Cortex of kidney (tissue), 1 donor: ENCODE measurements at places on chromosomes 13 and 19.

DNA sequence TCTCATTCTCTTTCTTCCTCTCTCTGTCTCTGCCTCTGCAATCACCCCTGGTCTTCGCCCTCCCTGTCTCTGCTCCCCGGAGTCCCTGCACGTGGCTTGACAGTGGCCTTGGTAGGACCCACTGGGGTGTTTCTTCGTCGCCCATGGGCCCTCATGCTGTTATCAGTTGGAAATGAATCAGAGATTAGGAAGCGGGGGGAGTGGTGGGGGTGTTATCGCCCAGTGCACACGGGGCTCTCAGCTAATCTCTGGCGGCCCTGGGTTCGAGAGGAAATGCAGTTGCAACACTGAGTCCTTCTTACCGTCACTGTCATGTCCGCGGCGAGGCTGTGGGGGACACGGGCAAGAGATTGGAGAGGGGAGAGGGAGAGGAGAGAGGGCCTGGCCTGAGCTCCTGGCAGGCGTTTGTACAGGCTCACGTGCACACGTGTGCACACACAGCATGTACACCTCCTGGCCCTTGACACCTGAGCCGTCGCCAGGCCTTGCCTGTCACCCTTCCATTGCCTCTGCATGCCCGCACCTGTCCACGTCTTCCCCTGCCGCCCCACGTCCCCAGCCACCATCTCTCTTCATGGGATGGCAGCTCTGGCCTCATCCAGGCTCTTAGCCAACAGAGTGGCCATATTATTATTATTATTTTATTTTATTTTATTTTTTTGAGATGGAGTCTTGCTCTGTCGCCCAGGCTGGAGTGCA, 37.8 kb upstream of the SLC7A10 start:
- no peak for DNase-seq

DNA sequence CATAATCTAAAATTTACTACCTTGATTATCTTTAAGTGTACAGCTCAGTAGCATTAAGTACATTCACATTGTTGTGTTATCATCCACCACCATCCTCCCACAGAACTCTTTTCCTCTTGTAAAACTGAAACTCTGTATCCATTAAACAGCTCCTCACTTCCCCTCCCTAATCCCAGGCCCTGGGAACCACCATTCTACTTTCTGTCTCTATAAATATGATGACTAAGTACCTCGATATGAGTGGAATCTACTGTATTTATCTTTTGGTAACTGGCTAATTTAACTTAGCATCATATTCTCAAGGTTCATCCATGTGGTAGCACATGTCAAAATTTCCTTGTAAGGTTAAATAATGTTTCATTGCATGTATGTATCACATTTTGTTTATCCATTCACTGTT, 49.0 kb upstream of the POMP start:
- DNase-seq, result no peak

GRCh38 chr13:113147206-113147605, 11.2 kb upstream of the PROZ start:
- no peak for DNase-seq

- no peak for DNase-seq
Observed at GRCh38 chr13:103276775-103277498, 210.7 kb upstream of the SLC10A2 start.

GRCh38 chr19:30557927-30558557, 185.9 kb downstream of the ZNF536 start:
- DNase-seq, result no peak

DNA sequence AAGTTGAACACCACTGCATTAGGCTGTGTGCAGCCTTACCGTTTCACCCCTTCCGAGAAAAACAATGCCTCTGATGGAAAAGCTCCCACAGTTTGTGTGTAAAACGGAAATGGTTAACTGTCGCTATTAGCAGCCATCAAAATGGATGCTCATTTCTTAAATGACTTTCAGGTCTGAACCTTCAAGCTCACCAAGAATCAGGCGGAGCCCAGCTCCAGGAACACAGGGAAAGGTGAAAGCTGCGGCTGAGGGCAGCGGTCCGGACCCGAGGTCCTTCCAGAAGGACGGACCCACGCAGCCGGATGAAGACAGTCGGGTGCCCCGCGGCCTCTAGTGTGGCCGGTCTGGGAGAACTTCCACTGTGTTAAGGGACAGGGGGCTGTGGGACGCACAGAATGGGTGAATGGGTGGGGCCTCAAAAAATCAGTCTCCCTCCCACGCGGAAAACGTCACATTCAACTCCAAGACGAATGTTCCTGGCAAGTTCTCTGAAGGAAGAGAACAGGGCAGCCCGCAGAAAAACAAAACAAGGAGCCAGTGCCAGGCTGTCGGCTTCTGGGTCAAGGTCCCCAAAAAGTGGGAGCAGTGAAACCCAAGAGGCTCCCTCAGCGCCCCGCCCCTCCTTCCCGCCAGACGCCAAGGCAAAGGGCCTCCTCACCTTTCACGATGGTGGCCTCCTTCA, 4.9 kb downstream of the IRS2 start:
- DNase-seq, result no peak

- DNase-seq, result no peak
Observed at GRCh38 chr19:14562660-14563589, 8.9 kb downstream of the NDUFB7 start.

DNA sequence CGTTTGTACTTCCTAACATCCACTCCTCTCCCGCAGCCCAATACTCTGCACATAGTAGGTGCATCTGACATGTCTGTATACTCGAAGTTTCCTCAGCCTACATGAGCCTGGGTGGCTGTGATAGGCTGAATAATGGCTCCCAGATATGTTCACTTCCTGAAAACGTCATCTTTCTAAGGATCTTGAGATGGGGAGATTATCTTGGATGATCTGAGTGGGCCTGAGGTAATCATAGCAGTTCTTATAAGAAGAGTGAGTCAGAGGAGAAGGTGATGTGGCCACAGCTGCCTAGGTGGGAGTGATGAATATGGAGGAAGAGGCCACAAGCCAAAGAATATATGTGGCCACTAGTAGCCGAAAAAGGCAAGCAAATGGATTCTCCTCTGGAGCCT, 84.2 kb downstream of the AKAP11 start:
- no peak for DNase-seq

- no peak for DNase-seq
Observed at GRCh38 chr13:67554746-67555452, 324.8 kb upstream of the PCDH9 start.

DNA sequence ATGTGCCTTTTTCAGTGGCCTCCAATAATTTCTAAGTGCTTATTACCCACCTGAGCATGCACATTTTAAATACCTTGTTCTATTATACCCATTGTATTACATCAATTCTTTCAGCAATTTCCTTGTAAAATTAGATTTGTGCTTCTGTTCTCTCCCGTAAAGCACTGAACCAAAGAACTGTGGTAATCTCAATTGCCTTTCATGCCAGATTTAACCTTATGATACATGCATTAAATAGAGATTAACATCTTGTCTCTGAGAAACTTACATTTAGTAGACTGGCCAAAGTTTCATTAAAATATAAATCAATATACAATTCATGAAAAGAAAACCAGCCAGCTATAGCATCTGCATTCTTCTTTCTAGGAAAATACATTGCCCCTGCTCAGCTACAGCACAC, 137.2 kb downstream of the EFNB2 start:
- DNase-seq, result no peak

DNA sequence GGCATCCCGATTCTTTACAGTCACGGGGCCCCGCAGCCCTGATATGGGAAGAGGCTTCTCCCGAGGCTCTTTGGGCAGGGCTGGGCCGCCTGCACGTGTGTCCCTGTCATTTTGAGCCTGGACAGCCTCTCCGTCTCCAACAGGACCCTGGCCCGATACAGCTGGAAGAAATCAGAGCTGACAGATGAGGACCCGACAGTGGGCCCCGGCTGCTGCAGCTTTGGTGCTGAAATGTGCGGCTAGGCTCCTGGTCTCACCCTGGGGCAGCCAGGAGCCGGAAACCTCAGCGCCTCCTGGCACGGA, 3.2 kb downstream of the PIAS4 start:
- DNase-seq, result no peak

- no peak for DNase-seq
Observed at GRCh38 chr19:10888421-10888866, 17.1 kb downstream of the CARM1 start.

DNA sequence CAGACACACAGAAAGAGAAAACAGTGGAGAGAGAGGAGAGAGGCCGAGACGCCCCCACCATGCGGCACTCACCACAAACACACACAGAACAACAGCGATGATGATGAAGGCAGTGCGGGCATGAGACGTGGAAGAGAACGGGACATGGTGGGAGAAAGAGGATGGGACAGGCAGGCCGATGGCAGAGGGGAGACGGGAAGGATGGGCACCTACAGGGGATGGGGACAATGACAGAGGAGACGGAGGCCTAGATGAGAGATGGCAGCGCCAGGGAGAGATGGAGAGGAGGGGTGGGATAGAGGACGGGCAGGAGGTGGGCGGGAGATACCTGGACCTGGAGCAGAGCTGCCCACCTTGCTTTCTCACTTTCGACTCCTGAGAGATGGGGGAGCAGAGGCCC, 1.1 kb upstream of the KLK14 start:
- no peak for DNase-seq

GRCh38 chr13:33125821-33126570, 109.8 kb downstream of the KL start:
- DNase-seq, result no peak

GRCh38 chr13:109331898-109332297, 454.5 kb downstream of the IRS2 start:
- no peak for DNase-seq

DNA sequence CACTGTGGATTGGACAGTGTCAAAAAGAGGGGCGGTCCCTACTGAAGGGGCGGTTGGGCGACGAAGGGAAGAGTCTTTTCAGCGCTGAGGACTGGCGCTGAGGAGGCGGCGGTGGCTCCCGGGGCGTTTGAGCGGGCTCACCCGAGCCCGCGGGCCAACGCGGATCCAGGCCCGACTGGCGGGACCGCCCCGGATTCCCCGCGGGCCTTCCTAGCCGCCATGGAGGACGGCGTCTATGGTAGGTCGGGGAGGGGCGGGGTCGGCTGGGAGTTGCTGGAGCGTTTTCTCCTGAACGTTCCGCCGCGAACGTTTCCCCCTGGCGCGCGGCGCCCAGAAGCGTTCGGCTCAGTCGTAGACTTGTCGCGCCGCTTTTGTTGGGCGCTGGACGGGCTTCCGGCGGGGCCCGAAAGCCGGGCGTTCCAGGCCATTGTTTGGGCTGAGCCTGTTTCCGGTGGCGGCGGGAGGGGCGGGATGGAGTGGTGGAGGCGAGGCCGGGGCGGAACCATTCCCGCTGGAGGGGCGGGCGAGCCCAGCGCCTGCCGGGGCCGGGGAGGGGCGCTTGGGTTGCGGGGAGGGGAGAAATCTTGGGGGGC, at the start of gene CYTH2:
Gene CYTH2 (plus strand): TSS at position 81 of the 593 bp plus-strand sequence. CDS start 139 bp downstream, at position 220.
- no peak for DNase-seq

- no peak for DNase-seq
Observed at GRCh38 chr19:50266041-50266440, 62.6 kb downstream of the MYH14 start.
